ENCODE measurements at places on chromosomes 1 and 21. TPM values are rescaled to one million over a fixed set of nuclear protein-coding genes. Genes with fewer than 3 reads are reported as not detected.

Gene TDRKH
- 6.7 TPM for total RNA-seq

Gene INSRR
- total RNA-seq, result 0.15 TPM

Gene DDAH1
- total RNA-seq, result 23.9 TPM

Gene GBP7
- not detected for total RNA-seq

Gene GPA33
- 3.6 TPM for total RNA-seq

Gene PLCH2
- 12.0 TPM for total RNA-seq

Gene OLFML3
- total RNA-seq, result 46.2 TPM

Gene C1QC
- total RNA-seq, result 113 TPM

Gene CFHR5
- total RNA-seq, result not detected

Gene C1orf94
- total RNA-seq, result not detected

Gene CCDC27
- total RNA-seq, result not detected

Gene USP25
- total RNA-seq, result 53.0 TPM

Gene ARHGEF16
- 16.2 TPM for total RNA-seq

Gene EPHX1
- 63.6 TPM for total RNA-seq

Gene C1QA
- total RNA-seq, result 55.7 TPM

Gene PRR9
- not detected for total RNA-seq

Gene TMOD4
- not detected for total RNA-seq

Gene CLIC6
- total RNA-seq, result 14.4 TPM

Gene LCE7A
- not detected for total RNA-seq

Gene CDC42BPA
- 39.8 TPM for total RNA-seq

Gene SLC1A7
- total RNA-seq, result 0.16 TPM

Gene NBPF10
- 1.3 TPM for total RNA-seq
